ENCODE measurements at places on chromosomes 13 and 19.

- H3K27me3 ChIP-seq: no peaks in the 10 kb centered on the region
- H3K27ac ChIP-seq: no peak overlapping the region
- H3K4me1 ChIP-seq: no peaks in the 10 kb centered on the region
- H3K36me3 ChIP-seq: no peaks in the 10 kb centered on the region
- H3K4me3 ChIP-seq: no peak overlapping the region
- no peak for DNase-seq
Measured at GRCh38 chr13:70708775-70709174, 600.5 kb upstream of the KLHL1 start.

GRCh38 chr13:32663660-32664059 lies 77.4 kb downstream of the PDS5B start:
- H3K4me1 ChIP-seq: peaks cover 3% of the 10 kb centered on the region
- H3K4me3 ChIP-seq: no peak overlapping the region
- H3K36me3 ChIP-seq: no peaks in the 10 kb centered on the region
- DNase-seq: no peak
- no peak overlapping the region for H3K27ac ChIP-seq

DNA sequence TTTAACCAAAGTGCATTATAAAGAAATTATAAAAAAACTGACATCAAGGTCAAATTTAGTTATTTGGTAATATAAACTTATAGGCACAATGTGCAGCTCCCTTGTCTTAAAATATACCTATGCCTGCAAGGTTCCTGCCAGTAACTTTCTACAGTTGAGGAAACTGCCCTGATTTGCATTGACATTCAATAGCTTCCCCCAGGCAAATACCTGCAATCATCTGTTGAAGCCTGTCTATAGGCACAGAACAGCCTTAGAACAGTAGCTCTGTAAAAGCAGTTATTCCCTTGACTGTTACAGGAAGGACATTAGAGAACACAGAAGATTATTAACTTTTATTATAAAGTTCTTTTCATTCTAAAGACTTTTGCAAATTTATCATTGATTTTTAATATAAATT lies 1239.5 kb downstream of the PCDH9 start:
- H3K4me1 ChIP-seq: no peaks in the 10 kb centered on the region
- H3K36me3 ChIP-seq: no peaks in the 10 kb centered on the region
- no peak for DNase-seq
- no peak overlapping the region for H3K27ac ChIP-seq
- no peaks in the 10 kb centered on the region for H3K27me3 ChIP-seq

DNA sequence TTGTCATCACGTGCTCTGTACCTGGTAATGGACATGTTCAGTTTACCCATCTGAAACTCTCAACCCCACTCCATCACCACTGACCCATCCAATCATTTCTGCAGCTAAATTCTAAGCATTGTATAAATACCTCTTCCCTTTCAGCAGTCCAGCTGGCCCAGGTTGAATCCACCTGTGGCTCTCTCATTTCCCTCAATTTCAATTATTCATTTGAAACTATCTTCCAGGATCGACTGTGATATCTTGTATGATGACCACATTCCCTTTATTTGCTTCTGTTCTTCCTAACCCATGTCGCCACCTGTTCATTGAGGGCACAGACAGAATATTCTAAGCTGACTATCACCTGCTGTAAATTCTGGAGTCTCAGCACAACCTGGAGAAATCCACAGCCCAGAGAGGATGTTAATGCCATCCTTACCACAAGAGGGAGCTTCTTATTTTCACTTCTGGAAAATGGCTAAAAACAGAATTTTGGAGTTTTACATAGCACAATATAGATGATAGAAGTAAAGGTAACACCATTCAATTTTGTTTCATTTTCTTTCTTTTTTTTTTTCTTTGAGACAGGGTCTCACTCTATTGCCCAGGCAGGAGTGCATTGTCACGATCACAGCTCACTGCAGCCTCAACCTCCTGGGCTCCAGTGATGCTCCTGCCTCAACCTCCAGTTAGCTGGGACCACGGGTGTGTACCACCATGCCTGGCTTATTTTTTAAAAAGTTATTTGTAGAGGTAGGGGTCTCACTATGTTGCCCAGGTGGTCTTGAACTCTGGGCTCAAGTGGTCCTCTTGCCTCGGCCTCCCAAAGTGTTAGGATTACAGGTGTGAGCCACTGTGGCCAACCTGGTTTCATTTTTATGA lies 38.6 kb downstream of the ZNF823 start:
- H3K4me1 ChIP-seq: peaks cover 3% of the 10 kb centered on the region
- H3K36me3 ChIP-seq: no peaks in the 10 kb centered on the region
- no peak for DNase-seq
- H3K27me3 ChIP-seq: no peaks in the 10 kb centered on the region

DNA sequence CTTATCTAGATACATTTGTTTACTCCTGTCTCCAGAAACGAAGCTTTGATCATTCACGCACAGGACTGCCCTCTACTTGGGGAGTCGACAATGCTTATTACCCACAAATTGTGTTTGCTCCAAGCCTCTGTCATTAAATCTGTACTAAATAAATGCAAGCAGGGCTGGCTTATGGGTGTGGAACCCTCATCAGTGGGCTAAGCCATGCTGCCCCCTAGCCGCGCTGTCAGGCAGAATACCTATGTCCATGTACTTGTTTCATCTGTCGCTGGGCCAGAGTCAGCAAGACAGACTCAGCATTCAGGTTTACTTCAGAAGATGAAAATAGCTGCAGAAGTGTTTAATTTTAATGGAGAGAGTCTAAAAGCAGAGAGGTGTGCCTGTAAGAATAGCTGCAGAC lies 110.0 kb upstream of the PRR20A start:
- no peak overlapping the region for H3K27ac ChIP-seq
- DNase-seq: no peak
- no peaks in the 10 kb centered on the region for H3K27me3 ChIP-seq
- no peaks in the 10 kb centered on the region for H3K4me1 ChIP-seq
- no peaks in the 10 kb centered on the region for H3K36me3 ChIP-seq
